ENCODE measurements at places on chromosomes 5 and 9.

GRCh38 chr5:90916947-90917800 lies 358.6 kb downstream of the ADGRV1 start:
- no peak for DNase-seq

DNA sequence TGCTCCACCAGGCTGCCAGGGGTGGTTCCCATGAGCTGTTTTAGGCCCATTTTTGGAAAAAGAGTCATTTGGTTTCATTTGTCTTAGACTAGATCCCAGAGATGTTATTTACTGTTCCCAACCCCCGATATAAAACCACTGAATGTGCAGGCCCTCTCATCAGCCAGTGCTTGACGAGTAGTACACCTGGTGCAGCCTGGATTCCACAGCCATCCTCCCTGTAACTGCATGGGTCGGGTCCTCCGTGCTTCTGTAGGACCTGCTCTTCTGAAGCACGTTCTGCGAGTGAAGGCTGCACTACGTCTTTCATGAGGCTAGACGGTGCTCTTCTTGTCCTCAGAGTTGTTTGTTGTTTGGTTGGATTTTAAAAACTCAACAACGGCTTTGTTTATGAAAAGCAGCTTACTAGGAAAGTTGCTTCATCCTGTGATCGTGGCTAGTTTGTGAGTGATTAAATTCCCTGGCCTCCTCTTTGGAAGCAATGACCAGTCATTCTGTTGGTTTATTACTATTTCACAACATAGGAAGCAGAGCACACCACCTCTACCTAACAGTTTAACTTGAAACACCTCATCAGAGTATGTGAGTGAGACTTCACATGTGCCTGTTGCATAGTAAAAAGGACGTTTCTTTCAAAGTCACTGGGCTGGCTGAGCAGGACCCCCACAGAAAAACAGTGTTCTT lies 135.2 kb downstream of the AOPEP start:
- no peak for DNase-seq

DNA sequence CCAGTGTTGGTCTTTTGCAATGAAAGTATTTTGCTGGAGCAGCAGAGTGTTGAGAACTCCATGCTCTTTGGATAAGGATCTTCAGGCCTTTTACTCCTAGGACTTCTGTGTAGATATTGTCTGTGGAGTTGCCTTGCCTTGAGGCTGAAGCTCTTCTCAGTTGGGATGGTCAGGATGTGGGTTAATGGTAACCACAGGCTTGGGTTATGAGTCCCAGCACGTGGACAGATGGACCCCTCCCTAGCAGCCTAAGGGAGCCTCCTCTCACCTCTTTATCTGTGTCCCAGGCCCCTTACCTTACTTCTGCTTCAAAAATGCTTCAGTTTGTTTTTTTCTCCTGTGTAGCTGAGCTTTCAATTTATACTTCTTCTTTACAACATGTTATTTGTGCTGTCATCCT lies 109.9 kb downstream of the MEGF10 start:
- no peak for DNase-seq

DNA sequence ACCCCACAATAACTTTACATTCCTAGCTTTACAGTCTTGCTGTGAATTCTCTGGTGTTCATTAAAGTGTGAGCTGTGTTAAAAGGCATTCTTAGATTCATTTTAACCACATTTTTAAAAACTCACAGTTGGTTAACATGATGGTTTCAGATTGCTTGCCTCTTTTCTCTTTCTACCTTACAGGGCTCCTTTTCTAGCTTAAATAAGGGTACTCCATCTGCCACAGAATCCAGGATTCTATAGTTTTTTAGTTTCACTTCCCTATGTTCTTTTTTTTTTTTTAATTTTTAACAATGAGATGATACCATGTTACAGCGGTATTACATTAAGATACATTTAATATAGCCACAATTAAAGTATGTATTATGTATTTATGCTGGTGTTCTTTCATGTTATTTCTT lies 3.9 kb upstream of the FBXO4 start:
- DNase-seq, result no peak

- no peak for DNase-seq
These were observed 175.4 kb downstream of the RGS3 start for GRCh38 chr9:113638897-113639296.

GRCh38 chr5:96503501-96504236 lies 70.6 kb upstream of the PCSK1 start:
- DNase-seq, result no peak

GRCh38 chr9:35426627-35427026 lies 63.3 kb upstream of the RUSC2 start:
- DNase-seq, result no peak

GRCh38 chr9:95302479-95302878 lies 15.0 kb downstream of the FANCC start:
- no peak for DNase-seq

DNA sequence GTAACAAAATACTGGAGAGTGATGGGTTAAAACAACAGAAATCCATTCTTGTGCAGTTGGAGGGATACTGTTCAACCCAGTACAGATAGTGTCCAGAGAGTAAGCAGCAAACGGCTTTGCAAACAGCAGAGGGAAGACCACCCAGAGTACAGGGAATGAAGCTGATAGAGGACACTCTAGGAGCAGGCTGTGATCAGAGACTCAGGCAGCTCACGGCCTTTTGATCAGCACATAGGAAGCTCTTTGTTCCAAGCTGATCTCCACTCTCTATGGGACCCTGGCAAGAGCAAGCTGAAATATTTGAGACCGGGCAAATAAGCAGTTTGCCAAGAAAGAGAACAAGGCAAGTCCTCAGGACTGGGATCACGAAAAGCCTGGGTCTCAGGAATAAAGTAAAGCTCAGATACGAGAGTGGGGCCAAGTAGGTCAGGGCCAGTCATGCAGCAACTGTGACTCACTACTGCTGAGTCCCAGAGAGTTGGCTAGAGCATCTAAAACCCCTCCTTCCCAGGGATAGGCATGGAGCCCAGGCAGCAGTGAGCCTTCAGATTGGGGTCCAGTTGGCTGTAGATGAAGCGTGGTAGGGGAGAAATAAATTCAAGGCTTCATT lies 52.4 kb downstream of the MELK start:
- DNase-seq, result no peak

DNA sequence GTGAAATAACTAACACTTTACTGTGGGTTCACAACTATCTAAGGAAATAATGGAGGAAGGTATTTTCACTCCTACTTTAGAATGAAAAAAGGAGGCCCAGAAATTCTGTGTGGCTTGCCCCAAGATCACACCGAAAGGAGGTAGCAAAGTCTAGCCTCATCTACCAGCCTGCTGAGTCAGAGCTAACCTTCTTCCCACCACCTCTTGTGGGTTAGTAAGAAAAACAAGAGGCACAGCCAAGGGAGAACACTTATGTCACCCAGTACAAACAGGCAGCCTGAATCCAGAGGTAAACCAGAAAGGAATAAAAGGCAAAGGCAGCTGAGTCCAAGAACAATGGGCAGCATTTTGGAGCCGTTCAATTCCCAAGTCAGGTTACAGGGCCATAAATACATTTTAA lies 91.9 kb upstream of the RASEF start:
- no peak for DNase-seq

DNA sequence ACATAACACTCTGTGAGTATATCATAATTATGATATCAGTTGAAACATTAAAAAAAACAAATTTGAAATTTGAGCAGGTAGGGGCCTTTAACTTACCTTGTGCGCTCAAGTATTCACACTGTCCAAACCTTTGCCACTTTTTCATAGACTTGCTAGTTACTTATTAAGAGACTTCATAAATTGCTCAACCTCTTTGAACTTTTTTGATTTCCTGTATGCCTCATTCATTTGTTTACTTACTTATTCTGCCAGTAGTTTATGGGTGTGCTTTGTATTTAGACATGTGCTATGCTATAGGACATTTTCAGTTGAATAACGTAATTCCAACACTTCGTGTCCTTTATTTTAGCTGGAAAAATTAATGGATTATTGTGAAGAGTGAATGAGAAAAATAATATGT lies 204.8 kb downstream of the HCN1 start:
- no peak for DNase-seq

DNA sequence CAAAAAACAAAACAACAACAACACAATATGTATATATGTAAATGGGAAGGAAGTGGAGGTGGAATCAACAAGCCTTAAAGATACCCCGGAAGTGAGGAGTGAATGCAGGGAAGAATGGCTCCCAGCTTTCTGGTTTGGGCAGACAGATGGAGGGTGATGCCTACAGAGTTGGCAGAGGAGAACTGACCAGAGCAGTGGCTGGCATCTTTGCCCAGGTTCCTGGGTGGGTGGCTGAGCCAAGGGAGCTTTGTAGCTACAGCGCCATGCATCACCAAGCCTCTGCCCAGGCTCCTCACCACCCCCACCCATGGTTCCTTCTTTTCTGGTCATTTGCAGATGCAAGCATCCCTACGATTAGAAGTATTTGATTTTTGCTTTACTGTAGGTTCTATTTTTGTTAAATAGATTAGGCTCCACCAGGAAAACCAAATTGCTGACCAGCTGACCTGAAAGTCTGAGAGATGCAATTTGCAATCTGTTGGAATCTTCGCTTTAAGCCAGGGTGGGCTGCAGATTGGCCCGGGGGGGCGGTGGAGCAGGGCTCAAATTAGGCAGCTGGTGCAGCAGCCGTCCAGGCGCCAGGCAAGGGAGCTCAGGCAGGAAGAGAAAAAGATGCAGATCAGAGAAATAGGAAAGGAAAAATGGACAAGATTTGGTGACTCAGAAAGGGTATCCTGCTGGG lies 163.3 kb upstream of the TBC1D2 start:
- no peak for DNase-seq

DNA sequence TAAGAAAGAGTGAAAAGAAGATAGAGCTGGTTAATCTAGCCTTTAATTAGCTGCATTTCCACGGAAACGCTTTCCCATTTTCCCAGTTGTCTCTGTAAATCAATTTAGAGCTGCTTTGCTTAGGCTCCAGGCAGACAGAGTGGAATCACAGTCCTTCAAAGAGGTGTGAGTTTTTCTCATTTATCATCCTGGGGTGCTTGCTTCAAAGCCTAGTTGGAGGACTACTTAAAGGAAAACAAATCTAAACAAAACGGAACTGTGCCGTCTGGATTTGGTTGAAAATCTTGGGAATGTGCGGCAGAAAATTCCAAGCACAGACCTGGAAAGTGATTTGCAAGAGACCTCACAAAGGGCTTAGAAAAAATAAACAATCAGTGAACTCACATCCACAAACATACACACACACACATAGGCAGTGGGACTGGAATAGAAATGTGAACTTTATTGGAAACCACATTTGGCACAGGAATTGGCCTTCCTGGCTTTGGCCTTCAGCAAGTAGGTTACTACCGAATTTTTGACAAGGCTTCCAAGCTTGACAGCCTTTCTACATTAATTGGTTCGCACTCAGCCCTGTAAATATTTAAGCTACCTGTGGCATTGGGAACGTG lies 235.2 kb upstream of the SLC24A2 start:
- no peak for DNase-seq
